ENCODE measurements at places on chromosomes 5 and 9.

GRCh38 chr5:142777099-142777498 lies 6.9 kb downstream of the ARHGAP26 start:
- no peak for DNase-seq

DNA sequence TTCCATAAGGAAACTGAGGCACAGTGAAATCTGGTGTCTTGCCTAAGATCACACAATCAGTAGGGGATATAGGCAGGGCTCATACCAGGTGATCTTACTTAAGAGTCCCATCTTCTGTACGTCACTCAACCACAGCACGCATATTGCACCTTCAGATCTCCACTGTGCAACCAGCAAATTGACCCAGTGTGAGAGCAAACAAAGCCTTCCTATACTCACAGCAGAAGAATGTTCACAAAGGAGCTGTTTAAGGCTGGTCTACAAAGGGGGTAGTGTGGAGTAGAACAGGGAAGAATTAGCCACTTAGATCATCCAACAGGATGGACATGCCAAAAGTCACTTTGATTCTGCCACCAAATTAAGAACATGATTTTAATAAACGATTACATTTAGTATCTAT lies 305.9 kb downstream of the SLIT3 start:
- no peak for DNase-seq

GRCh38 chr5:106874974-106875373 lies 795.8 kb downstream of the EFNA5 start:
- DNase-seq, result no peak

- peak; percentile 68 for DNase-seq
These were observed 164.0 kb downstream of the TTC39B start for GRCh38 chr9:15142878-15143534.

DNA sequence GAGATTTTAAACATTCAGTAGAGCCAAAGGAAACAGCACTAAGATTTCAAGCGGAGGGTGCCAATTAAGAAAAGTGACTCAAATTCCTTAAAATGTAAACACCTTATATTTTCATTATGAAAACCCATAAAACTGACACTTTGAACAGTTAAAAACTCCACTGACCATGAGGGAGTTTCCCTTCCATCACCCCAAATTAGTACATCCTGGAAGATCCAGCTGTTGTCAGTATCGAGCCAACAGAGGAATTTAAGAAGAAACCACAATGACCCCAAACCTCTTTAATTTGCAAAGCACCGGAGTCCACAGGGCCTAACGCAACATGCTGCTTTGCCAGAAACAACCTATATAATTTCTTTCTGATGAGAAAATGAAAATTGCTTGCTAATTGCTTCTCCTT lies 41.3 kb downstream of the ROR2 start:
- DNase-seq, result no peak

DNA sequence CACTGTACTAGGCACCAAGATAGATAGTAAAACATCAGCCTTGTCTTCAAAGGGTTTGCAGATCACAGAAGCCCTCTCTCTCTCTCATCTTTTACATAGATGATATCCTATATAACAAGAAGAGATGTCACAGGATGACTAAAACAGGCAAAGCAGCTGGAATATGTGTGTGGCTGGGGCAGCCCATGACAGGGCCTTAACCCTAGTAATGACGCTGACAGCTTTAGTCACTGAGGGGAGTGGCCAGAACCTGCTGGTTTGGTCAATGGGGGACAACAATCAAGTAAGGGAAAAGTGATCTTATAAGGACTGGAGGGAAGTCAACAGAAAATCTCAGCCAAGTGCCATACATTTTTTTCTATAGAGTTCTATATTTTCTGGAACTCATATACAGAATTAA lies 41.9 kb upstream of the RIC1 start:
- no peak for DNase-seq

DNA sequence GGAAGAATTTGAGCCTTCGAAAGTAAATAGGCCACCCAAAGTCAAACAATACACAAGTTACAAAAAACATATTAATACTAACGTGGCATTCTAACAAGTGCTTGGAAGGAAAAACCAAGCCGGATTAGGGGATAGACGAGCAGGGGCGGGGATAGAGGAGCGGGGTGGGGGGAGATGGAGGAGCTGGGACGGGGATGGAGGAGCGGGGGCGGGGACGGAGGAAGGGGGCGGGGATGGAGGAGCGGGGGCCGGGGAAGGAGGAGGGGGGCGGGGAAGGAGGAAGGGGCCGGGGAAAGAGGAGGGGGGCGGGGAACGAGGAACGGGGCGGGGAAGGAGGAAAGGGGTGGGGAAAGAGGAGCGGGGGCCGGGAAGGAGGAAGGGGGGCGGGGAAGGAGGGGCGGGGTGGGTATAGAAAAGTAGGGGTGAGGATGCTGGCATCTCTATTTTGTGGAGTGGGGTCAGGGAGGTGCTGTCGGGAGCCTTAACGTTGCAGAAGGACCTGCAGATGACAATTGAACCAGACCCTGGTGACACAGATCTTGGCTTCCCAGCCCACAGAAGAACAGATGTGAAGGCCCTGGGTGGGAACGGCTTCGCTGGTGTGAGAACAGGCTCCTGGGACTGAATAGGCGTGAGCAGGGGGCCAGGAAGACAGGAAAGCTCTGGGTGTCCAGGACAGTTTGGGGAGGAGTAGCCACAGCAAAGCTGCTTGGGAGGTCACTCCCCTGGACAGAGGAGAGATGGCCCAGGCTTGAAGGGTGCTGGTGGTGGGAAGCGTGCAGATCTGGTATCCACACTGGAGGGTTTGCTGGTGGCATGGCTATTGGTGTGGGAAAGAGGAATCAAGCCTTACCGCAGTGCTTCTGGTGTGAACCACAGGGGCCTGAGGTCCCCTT lies 233.3 kb upstream of the DAP start:
- DNase-seq, result no peak
